ENCODE measurements at places on chromosomes 12 and 14.

DNA sequence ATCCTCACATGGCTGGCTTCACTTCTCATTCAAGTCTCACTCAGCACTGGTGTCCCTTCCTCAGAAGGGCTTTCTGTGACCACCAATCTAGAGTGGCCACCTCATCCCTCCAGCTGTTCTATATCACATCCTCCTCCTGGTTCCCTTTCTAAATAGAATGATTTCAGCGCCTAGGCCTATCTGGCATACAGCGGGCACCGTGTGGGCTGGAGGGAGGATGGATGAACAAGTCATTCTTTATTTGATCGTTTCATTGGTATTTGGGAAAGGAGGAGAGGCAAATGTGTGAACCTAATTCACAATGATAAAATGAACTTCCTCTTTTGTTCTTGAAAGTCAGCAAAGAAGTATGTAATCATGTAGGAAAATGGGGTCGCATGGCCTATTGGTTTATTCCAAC, 394.2 kb downstream of the DPF3 start:
- DNase-seq, result no peak

GRCh38 chr14:34075826-34076225, 125.0 kb upstream of the EGLN3 start:
- no peak for DNase-seq

GRCh38 chr14:63893701-63894458, 41.1 kb downstream of the SYNE2 start:
- peak; percentile 13 for DNase-seq

- DNase-seq, result no peak
Observed at GRCh38 chr14:94893411-94894160, 123.7 kb upstream of the GSC start.

DNA sequence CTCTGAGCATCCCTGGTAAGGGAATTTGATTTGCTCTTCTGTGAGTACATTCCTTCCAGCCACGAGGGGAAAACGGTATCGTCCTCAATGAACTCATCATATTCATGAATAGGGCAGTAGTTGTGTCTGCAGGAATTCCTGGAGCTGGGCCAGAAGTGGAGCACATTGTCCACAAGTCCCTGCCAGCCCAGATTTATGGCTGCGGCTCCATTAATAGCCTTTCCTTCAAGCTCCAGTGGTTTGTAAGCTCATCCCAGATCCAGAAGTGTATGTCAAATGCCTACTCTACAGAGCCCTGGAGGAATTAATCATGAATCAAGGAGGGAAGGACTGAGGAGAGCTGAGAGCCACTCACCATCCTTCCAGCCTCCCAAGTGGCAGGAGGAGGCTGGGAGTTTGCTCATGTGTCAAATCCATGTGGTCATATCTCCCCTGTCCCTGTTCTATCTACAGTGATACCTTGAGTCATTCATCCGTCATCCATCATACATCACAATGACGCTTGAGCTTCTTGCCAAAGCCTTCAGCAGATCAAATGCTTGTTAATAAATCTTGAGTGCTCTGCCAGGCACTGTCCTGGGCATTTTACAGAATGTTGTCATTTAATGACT, 65.5 kb downstream of the SVOP start:
- no peak for DNase-seq

GRCh38 chr12:127803545-127803944, 463.4 kb upstream of the TMEM132C start:
- DNase-seq, result no peak

DNA sequence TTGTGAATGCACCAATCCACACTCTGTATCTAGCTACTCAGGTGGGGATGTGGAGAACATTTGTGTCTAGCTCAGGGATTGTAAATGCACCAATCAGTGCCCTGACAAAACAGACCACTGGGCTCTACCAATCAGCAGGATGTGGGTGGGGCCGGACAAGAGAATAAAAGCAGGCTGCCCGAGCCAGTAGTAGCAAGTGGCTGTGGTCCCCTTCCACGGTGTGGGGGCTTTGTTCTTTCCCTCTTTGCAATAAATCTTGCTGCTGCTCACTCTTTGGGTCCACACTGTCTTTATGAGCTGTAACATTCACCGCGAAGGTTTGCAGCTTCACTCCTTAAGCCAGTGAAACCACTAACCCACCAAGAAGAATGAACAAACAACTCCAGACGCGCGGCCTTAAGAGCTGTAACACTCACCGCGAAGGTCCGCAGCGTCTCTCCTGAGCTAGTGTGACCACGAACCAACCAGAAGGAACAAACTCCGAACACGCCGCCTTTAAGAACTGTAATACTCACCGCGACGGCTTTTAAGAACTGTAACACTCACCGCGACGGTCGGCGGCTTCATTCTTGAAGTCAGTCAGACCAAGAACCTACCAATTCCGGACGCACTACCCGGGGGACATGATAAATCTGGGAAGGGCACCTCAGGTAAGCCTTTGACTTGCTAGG, 4.6 kb upstream of the LDHB start:
- DNase-seq, result no peak

GRCh38 chr12:15728118-15728598, 61.0 kb downstream of the EPS8 start:
- peak; percentile 25 for DNase-seq

GRCh38 chr12:107167756-107168155, 74.4 kb upstream of the CRY1 start:
- DNase-seq, result no peak

GRCh38 chr14:102226356-102227125, 78.4 kb downstream of the MOK start:
- DNase-seq, result no peak

DNA sequence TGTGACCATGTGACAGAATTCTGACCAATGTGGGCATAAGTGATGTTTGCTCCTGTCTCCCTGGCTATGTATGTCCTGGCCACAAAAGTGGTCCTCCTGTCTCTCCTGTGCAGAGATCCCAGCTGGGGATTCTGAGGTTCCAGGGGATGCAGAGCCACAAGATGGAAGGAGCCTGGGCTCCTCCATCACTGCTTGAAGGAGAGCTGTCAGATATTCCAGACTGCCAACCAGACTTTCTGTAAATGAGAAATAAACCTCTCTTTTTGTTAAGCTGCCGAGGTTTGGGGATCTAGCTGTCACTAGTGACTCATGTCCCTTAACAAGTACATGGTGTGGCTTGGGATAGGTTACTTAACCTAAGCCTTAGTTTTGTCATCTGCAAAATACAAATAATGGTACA, 21.9 kb downstream of the BDKRB1 start:
- DNase-seq, result no peak

- DNase-seq, result no peak
Observed at GRCh38 chr12:12616512-12617310, 5.0 kb downstream of the CREBL2 start.

DNA sequence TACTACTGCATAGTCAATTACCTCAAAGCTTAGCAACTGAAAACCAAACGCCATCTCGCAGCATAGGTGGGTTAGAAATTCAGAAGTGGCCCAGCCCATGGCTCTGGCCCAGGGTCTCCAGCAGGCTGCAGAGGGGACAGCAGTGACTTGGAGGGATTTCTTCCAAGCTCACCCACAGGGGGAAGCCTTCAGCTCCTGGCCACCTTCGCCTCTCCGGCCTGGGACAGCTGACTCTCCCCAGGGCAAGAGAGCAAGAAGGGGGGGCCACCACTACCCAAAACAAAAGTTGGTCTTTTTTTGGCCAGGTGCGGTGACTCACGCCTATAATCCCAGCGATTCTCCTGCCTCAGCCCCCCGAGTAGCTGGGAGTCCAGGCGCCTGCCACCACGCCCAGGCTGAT, 32.2 kb upstream of the ANKRD9 start:
- DNase-seq, result no peak

DNA sequence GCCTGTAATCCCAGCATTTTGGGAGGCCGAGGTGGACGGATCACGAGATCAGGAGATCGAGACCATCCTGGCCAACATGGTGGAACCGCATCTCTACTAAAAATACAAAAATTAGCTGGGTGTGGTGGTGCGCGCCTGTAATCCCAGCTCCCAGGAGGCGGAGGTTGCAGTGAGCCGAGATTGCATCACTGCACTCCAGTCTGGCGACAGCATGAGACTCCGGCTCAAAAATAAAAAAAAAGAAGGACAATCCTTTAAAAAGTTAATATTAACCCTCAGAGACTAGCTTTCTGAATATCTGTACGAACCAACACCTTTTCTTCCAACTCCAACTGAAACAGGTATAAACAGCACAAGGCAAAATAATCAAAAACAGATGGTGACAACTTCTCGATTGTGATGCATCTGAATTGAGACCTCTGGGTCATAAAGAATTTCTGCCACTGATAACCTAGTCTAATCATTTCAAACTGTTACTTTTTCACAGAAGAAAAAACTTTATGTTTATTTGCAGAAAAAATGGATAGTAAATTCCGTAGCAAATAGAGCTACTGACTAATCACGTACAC, 27.8 kb downstream of the CLIP1 start:
- DNase-seq, result no peak

GRCh38 chr12:108559748-108560147, 1.2 kb downstream of the SART3 start:
- no peak for DNase-seq

- DNase-seq, result no peak
Observed at GRCh38 chr12:12803186-12803585, 10.0 kb upstream of the DDX47 start.

GRCh38 chr12:89768586-89769482, 60.2 kb upstream of the ATP2B1 start:
- no peak for DNase-seq

DNA sequence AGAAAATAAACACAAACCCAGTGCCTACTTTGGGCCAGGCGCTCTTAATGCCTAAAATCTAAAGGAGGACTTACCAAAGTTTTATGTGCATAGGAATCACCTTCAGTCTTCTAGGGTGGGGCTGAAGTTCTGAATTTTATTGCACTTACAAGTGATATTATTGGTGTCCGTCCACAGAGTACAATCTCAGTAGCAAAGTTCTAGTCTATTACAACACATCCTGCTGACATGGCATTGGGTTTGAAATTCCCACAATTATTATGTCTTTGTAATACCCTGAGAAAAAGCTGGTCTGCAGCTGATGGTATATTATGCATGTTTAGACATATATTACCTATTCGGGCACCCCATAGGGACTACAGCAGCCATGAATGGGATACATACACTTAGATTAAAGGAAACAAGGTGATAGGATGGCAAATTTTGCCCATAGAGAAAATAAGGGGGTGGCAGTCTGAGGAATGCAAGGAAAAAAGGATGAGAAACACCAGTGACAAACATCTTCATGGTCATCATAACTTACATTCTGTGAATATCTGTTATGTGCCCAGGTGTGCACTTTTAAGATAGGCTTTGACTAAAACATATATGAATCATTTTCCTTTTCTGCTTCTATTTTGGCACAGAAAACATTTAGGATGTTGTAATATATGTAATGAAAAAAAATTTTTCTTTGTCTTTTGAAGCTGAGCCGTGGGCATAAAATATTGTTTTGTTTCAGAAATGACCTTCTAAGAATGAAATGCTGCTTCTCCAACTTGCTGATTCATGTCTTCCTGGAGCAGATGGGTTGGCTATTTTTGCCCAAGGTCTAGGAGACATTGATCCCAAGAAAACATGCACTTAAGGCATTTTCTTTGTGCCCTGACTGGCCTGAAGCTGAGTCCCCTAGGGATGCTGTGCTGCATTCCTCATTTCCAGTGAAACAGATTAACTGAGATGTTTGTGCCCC, 27.2 kb upstream of the ALG10 start:
- DNase-seq, result no peak

DNA sequence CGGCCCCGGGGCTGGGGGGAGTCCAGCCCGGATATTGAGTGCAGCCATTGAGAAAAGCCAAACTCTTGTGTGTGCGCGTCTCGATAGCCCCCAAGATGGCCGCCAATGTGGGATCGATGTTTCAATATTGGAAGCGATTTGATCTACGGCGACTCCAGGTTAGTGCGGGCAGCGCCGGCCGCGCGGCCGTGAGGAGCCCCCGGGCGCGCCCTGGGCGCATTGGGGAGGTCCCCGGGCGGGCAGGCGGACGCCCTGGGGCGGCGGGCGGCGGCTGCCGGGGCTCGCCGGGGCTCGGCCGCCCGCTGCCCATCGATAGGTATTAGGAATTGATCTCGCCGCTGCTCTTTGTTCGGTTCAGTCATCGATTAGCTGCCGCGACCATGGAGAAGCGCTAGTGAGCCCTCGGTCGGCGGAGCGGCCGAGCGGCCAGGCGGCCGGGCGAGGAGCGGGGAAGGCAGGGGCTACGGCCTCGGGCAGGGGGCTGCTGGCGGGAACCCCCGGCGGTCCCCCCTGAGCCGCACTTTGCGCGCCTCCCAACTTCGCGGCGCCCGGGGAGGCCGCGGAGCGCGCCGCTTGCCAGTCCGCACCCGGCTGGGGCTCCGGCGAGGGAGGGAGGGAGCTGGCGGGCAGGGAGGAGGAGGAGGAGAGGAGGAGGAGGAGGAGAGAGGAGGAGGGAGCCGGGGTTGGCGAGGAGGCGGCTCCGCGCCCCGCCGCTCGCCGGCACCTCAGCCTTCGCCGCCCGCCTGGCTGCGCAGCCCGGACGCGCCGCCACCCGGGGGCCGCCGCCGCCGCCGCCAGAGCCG, 113.9 kb upstream of the MYL2 start:
- peak; percentile 51 for DNase-seq

GRCh38 chr12:121579190-121579791, 1.5 kb downstream of the KDM2B start:
- peak; percentile 5 for DNase-seq

DNA sequence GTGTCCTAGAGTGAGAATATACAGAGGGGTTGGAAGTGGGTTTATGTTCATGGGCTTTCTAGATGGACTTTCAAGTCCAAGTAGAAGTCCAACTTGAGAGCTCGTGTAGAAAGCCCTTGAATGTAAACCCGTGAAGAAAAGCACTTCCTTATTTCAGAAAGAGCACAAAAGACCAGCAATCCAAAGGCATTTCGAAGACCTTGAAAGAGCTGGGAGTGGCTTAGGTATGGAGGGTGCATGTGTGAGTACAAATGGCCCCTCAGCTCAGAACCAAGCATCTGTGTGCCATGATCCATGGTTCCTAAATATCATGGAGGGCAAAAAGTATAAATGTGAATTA, 160.7 kb downstream of the ETV6 start:
- no peak for DNase-seq

Measured in HAP-1 (cell line).